ENCODE measurements at places on chromosomes 1 and 21.

DNA sequence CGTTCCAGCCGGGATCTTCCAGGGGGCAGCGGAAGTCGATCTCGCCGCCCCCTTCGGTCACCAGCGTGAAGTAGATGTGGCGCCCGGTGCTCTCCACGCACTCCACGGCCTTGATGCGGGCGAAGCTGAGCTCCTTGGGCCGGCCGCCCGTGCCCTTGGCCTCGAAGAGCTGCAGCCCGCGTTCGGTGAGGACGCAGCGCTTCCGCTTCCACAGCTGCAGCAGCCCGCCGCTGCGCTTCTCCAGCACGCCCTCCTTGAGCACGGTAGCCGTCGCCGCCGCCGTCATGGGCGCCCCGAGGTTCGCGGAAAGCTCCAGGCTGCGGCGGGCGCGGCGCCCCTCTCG is 516 bp downstream of the PHLDA3 start:
- DNase-seq: no peak

DNA sequence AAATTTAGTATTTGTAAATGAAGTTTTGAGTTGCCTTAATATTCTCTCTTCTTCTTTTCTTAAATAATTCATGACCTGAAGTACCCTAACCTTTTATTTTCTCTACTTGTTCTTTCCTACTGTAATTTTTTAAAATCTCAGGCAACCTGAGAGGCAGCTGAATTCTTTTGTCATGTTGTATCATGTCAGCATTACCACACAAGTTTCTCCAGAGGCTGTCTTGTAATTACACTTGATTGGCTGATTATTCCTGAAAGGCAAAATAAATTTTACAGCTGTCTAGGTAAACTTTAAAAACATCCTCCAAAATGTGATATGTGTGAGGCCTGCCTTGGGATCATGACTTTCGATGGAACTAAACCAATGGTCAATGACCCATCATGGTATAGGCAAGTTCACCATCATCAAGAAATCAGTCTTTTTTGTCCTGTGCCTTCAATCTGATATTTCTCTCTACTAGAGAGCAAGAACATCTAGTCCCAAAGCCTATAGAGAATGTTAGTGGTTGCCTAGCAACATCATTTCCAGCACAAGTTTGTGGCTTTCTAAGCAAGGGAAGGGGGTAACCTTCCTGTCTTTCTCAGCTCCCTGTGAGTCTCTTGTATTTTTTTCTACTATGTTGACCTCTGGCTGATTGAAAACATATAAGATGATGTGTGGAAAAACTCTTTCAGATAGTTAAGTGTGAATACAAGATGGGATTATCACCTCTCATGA is 115.5 kb downstream of the GABPA start:
- DNase-seq: no peak

- DNase-seq: no peak
These were observed 263.8 kb downstream of the KCNT2 start for GRCh38 chr1:196344453-196344852.

DNA sequence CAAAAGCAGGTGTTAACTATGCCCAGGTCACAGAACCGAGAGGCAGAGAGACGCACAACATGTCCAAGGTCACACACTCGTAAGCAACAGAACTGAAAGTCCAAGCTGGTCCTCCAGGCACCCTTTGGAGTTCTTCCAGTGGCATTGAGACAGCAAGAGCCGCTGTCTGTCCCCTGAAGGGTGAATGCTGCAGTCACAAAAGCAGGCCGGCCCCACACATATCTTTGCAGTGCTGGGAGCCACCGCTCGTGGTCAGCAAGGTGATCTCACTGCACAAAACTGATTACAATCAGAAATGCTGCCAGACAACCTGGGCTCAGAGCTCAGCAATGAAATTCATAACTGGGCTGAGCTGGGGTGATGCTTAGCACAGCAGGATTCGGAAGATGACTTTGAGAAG is 47.4 kb upstream of the RAB4A start:
- no peak for DNase-seq

DNA sequence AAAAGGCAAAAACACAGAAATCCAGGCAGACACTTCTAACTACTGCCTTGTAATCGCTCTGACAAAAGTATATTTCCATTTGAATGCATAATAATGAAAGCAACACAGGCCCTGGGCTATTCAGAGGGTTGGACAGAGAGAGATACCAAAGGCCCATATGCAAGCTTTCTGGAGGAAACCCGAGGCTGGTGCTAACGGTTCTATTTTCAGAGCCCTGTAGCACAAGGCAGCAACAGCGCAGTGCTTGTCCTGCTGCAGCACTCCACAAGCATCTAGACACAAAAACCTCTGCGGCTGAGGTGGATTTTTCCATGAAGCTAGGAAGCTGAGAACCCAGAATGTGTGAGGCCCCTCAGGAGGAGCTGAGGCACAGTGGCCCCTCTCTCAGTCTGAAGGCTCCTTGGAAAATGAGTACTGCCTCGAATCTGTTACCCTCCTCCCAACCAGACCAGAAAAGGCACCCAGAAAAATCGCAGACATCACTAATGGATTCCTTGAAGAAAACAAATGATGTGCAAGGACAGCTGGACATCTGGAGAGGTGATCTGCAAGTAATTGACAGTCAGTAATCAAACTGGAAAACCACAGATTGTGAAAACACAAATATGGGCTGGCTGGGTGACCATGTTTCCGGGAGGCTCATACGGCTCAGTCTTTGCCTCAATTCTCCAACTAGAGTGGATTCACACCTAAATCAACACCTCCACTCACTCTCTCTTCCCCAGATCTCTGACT is 54.0 kb downstream of the COLGALT2 start:
- DNase-seq: no peak

DNA sequence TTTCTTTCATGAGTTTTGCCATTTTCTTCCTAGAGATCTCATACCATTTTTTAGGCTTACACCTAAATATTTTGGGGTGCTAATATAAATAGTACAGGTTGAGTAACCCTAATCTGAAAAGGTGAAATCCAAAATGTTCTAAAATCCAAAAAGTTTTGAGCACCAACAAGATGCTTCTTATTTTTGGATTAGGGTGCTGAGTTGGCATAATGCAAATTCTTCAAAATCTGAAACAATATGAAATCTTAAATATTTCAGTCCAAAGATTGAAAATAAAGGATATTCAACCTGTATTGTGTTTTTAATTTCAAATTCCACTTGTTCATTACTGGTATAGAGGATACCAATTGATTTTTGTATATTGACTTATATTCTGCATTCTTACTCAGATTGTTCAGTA is 51.1 kb upstream of the KCNK2 start:
- no peak for DNase-seq

DNA sequence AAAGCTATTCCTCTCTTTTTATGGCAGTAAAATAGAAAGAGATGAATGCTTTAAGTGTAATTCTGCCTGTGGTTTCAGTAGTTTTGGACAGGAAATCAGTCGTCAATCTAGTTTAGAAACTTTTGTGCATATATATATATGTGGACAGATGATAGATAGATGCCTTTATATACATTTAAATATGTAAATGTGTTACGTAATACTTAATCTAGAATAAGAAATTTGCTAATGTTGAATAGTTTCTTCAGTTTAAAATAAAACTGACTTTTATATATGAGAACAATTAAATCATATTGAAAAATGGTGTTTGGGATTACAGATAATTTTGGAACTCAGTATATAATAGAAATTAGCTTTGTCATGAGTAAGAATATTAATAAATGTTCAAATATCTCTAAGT is 1165.7 kb upstream of the NCAM2 start:
- DNase-seq: no peak

DNA sequence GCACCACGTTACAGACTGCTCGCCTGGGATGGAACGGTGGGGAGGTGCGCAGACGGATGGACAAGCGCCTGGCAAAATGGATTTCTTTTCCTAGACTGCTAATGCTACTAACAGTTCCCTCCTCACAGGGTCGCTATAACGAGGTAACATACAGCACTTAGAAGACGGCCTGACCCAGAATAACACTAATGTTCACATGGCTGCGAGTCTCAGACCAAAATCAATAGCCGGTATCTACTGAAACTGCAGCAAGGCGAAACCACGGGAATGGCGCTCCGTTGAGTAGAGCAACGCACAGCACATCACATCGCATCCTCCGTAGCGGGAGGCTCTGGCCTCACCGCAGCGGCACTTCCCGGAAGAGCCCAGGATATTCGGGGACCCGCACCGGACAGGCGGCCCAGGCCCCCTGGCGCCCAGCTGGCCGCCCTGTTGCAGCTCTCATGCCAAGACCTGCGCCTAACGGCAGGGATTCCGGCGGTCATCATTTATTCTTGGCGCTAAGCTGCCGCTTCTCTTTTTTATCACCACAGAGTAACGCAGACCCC is 46.6 kb downstream of the VPS26C start:
- peak; percentile 56 for DNase-seq

DNA sequence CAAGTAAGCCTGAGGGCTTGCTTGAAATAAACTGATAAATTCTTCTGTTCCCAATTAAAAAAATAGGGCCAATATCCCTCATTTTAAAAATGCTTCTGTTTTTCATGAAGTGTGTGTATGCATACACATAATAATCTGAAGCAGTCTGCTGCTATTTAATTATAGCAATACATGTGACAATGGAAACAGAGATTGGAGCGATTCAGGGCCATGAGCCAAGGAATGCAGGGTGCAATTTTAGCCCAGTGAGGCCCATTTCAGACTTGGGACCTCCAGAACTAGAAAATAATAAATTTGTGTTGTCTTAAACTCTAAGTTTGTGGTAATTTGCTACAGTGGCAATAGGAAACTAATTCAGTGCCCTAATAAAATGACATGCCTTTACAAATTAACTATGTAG is 264.9 kb downstream of the LTN1 start:
- no peak for DNase-seq

DNA sequence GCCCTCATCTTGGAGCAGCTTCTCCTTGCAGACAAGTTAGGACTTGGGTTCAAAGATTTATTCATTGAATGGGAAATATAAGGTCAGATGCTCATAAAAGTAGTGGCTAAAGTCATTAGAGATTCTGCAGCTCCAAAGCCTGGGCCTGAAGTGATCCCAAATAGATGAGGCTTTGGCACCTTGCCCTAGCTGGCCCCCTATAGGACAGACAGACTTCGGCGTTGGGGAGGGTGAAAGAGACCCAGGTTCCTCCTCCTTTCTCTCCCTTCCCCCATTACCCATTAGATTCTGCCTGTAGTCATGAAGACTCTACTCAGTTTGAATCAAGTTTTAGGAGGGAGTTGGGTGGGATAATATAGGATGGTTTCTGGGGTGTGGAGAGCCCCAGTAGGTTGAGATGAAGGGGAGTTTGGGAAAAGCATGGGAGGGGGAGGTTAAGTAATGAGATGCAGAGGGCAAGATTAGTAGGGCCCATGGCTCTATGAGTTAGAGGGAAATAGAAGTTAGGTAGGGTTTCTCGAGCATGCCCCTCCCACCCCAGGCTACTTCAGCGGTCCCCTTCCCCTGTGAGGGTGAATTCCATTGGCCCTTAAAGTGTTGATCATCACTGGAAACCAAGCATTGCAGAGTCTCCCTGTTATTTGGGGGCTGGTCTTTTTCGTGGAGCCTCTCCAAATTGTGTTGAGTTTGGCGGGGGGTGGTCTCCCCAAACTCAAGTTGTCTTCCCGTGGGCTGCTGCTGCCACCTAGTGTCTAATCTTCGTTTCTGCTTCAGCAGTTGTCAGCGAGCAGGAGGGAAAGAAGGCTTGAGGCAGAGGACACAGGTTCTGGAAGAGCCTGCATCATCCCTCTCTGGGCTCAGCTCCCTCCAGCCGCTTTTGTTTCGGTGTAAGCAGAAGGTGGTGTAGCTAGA is 2.1 kb upstream of the AHDC1 start:
- no peak for DNase-seq

DNA sequence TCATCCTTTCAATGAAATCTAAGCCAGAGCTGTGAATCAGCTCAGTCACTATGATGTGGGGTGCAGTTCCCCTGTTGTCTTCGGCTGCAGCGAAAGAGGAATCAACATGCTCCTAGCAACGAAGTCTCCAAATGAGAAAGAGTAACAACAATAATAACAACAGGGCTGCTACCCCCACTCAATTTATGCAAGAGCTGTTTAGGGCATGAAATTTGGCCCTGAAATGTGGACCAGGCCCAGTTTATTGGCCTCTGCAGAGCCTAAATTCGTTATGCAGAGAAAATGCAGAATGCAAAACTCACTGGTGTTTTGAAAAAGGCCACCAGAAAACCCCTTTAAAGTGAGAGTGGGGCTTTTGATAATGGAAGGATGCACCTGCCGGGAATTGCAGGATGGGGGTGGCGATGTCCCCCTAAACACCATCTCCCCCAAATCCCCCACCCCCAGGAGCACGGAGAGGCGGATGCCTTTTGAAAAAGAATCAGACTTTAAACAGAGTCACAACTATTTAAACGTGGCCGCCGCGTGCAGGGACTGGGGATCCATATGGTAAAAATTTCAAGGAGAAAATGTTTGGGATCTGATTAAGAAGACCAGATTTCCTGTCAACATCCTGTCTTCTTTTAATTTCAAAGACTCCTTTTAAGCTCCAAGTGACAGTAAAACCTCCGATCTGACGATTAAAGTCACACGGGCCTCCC is 1.9 kb downstream of the RUNX3 start:
- no peak for DNase-seq

GRCh38 chr1:67941746-67942145 is 108.5 kb upstream of the GNG12 start:
- DNase-seq: no peak

DNA sequence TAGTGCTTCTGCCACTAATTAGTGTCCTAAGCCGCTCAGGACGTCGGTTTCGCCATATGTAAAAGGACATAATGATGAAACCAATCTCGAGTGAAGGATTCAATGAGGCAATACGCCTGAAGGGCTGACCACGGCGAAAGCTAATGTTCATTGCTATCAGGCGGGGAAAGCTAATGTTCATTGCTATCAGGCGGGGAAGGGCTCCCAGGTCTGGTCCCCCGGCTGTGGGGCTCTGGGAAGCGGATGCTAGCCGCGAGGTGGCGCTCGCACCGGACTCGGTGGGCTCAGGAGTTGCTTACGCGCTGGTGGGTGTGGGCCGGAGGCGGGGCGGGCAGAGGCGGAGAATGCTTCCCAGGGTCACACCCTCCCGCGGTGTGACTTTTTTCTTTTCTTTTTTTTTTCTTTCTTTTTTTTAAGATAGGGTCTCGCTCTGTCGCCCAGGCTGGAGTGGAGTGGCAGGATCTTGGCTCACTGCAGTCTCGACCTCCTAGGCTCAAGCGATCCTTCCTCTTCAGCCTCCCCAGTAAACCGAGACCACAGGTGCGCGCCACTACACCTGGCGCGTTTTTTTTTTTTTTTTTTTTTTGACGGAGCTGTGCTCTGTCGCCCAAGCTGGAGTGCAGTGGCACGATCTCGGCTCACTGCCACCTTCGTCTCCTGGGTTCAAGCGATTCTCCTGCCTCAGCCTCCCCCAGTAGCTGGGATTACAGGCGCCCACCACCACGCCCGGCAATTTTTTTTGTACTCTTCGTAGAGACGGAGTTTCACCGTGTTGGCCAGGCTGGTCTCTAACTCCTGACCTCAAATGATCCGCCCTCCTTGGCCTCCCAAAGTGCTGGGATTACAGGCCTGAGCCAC is 1.1 kb upstream of the PEAR1 start:
- peak; percentile 77 for DNase-seq

GRCh38 chr1:227788271-227789083 is 27.0 kb upstream of the PRSS38 start:
- peak; percentile 64 for DNase-seq
